GM23248 (cell line): ENCODE measurements at places on chromosomes 5 and 9.

- DNase-seq: peak; percentile 89
Measured at GRCh38 chr9:21777701-21778100, 24.7 kb upstream of the MTAP start.

GRCh38 chr9:28882529-28882928 lies 1309.2 kb upstream of the C9orf72 start:
- DNase-seq: no peak

GRCh38 chr5:112339761-112340160 lies 79.3 kb downstream of the EPB41L4A start:
- no peak for DNase-seq

DNA sequence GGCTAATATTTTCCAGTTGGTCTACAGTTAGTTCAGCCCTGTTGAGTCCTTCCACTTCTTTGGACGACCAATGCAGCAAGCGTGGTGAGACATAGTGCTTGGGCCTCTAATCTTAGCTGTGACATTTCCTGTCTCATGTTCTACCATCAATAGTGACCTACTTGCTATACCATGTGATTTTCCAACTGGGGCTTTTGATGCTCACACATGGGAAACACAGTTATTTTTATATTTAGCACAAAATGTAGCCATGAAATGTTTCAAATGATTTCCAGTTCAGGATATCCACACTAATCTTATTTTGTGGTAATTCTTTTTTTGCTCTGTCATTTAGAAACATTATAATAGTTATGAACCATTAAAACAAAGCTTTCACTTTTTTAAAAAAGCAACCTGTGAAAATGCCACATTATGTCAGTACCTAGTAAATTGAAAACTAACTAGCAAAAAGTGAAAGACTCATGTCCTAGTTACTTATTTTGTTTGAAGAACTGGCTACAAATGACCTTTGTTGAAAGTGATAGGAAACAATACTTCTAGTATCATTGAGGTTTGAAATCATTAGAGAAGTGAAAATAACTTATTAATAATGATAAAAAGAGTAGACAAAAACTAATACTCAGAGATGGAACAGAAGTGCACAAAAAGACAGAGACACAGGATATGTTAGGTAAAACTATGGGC lies 18.3 kb downstream of the MARCHF3 start:
- no peak for DNase-seq

- DNase-seq: peak; percentile 57
Measured at GRCh38 chr9:76269789-76270188, 124.4 kb downstream of the RFK start.

DNA sequence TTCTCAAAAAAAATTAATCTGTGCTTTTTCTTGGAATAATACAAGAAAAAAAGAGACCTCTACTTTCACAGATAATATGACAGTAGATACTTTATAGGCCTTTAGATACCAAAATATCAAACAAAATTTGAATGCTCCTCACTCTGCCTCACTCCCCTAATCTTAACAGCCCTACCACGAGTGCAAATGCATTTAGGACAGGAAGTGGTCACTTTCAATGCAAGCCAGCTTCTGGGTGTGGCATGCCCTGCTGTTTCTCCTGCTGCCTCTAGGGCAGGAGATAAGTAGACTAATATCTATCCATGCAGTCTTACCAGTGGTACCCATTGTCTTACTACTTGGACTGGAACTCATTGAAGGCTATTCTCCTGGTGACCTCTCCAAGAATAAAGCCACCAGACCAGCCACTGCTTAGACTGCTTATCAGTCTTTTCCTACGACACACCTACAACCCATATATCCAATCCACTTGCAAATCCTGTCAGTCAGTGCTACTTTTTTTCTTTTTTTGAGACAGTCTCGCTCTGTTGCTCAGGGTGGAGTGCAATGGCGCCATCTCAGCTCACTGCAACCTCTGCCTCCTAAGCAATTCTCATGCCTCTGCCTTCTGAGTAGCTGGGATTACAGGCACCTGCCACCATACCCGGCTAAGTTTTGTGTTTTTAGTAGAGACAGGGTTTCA lies 23.0 kb downstream of the FRRS1L start:
- peak; percentile 50 for DNase-seq

GRCh38 chr5:73796164-73797131 lies 170.5 kb downstream of the ARHGEF28 start:
- DNase-seq: peak; percentile 96

GRCh38 chr5:30112867-30113266 lies 1080.6 kb upstream of the CDH6 start:
- DNase-seq: no peak

DNA sequence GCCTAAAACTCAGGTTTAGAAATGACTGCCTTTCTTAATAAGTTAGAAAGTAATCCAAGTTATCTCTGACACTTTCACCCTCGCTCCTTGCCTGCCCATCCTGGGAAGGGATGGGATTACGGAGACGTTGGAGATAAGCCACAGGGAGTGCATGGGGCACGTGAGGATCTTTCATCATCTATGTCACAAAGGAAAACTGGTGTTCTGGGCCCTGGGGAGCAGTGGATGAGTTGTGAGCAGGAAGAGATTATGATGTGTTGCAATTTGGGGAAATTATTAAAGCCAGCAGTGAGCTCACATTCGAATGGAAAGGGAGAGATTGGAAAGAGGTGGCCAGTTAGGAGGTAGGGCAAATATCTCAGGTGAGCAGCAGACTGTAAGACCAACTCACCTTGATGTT lies 12.8 kb downstream of the AFAP1L1 start:
- DNase-seq: peak; percentile 83

DNA sequence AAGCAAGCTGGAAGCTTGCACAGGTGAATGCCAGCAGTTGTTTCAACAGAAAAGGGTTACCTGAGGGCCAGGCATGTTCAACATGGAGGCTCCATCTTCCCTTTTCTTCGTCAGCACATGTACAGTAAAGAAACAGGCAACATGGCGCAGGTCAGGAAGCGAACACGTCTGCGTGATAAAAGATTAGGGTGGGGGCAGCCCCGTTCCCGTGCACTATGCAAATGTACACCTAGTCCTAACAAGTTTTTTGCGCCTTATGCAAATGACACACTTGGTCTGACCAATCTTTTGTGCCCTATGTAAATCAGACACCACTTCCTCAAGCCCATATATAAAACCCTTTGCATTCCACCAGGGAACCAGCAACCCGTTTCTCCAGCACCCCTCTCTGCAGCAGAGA lies 452.1 kb upstream of the PTPRD start:
- no peak for DNase-seq

DNA sequence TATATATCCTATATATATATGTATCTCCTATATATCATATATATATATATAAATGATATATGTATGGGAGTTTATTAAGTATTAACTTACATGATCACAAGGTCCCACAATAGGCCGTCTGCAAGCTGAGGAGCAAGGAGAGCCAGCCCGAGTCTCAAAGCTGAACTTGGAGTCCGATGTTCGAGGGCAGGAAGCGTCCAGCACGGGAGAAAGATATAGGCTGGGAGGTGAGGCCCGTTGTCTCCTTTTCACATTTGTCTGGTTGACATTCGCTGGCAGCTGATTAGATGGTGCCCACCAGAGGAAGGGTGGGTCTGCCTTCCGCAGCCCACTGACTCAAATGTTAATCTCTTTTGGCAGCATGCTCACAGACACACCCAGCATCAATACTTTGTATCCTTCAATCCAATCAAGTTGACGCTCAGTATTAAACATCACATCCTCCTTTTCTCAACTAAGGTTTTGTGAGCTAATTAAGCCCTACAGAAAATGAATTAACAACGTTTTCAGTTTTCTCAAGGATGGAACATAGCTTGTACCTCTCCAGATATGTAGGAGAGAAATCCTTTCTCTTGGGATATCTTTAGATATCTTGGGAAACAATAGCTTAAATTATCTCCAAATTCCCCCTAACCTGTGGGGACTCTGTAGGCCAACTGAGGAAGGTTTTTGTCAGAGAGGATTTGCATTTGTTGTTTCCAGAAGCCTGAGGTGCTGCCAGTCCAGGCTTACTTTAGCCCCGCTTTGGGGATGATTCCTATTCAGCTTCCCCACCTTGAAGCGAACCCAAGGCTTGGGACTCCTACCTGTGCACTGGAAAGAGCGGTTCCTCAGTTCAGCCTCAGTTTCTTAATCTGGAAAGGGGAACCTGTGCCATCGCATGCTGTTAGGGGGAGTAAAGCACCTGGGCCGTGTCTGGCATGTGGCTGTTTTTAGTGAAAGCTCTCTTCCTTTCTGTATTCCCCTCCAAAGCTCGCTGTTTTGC lies 163.2 kb downstream of the CACNA1B start:
- DNase-seq: no peak

DNA sequence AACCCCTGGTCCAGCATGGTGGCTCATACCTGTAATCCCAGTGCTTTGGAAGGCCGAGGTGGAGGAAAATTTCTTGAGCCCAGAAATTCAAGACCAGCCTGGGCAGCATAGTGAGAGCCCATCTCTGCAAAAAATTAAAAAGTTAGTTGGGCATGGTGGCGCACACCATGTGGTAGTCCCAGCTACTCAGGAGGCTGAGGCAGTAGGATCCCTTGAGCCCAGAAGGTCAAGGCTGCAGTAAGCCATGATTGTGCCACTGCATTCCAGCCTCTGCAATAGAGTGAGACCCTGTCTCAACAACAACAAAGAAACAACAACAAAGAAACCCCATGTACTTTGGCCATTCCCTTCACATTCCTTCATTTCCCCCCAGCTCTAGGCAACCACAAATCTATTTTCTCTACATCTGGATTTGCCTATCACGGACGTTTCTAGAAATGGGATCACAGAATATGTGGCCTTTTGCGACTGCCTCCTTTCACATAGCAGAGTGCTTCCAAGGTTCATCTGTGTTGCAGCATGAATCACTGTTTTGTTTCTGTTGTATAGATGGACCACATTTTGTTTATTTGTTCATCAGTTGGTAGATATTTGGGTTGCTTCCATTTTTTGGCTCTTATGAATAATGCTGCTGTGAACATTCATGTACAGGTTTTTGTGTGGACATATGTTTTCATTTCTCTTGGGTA lies 17.9 kb downstream of the MIGA2 start:
- DNase-seq: no peak

- DNase-seq: no peak
Measured at GRCh38 chr9:5917888-5918287, 27.2 kb downstream of the MLANA start.

DNA sequence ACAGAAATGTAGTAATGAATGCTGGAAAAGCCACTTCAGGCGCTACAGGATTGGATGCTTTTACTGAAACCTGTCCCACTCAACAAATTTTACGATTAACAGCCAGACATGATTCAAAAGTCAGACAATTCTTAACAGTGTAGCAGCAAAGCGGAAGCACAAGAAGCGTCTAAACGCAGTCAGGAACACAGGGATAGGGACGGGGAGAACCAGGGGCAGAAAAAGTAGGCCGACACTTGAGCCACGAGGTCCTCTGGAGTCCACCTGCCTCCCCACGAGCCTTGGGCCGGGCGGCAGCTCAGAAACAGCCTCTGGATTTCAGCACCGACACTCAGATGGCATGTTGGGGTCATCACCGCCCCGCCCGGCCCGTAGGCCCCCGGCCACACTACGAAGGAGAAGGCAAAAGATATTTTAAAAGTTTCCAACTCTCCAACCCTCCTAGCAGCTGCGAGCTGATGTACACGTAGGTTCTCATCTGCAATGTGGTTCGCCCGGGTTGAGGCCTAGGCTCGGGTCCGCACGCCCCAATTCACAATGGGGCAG lies 615 bp downstream of the RACK1 start:
- DNase-seq: peak; percentile 60

DNA sequence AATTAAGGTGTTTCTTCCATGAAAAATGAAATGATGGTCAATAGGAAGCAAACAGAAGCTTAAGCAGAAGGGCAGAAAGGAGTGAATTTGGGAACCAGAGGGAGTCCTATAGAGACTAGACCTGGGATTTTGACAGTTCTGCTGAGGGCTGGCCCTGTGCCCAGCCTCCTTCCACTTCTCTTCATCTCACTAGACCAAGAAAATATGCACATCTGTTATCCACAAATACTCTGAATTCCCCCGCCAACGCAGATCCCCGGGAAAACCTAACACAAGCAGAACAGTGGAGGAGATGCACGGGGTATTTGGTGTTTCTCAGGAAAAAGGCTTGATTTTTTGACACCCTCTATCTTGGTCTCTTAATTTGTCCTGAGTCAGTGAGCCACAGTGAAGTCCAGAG lies 22.7 kb downstream of the GRIA1 start:
- peak; percentile 40 for DNase-seq

DNA sequence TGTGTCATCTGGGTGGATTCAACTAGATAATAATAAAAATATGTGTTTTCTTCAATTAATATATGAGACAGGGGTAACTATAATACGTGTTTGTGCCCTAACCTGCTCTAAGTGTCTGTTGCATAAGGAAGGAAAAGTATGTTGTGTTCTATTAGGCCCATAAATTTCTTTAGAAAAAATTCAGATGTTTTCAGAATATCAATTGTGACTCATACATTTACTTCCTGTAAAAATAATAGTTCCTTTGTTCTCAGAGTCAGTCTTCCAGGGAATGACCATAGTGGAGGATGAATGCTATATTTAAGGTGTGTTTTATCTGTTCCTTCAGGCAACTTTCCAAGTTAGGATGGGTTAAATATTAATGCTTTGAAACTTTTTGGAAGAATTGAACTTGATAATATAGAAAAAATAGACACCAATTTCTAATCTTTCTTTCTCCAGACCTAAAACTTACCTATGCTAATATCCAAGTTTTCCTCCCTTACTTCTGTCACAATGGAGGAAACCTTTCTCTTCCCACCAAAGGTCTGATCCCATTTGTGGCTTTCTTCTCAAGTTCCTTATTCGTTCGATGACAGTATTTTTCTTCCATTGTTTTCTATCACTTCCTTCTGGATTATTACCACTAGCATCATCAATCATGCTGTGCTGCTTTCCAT lies 49.9 kb downstream of the ISL1 start:
- DNase-seq: no peak
